Fibroblast of mammary gland (primary cell): ENCODE measurements at places on chromosomes 5 and 9.

GRCh38 chr5:102737805-102738469 is 17.2 kb upstream of the PAM start:
- DNase-seq: no peak

- DNase-seq: peak; percentile 39
Observed at GRCh38 chr5:133967698-133968203, 674 bp downstream of the C5orf15 start.

DNA sequence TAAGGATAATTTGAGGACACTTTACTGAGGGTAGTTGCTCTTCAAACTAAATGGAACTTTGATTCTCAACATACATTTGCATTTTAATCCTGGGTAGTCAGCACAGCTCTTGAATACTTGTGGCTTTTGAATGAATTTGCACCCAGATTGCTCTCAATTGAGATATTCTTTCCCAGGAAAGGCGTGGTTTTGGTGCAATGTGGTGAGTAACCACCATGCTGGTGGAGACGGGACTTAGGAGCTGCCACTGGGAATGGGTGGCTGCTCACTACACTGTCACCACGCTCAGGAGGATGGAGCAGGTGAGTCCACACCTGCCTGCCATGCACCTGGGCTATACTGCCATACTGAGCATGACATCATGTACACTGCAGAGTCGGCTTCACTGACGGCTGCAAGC is 99.2 kb downstream of the IRX1 start:
- DNase-seq: no peak

- peak; percentile 45 for DNase-seq
Observed at GRCh38 chr5:168353216-168353957, 61.9 kb downstream of the WWC1 start.

DNA sequence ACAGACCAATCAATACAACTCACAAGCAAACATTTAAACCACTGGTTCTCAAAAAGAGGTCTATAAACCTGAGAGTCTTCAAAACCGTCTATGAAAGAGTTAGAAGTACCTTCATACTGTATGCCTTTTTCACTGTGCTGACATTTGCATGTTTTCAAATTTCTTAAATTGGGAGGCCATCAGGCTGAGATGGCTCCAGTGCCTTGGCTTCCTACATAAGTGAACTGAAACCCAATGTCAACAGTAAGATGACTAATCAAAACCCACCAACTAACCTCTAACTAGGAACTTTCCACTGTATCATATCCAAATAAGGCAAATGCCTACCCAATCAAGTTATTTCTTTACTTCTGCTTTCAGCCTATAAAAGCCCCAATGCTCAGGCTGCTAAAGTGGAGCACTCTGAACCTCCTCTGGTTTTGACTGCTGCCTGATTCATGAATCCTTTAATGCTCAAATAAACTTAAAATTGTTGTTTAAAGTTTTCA is 35.1 kb downstream of the FAM13B start:
- DNase-seq: peak; percentile 48

DNA sequence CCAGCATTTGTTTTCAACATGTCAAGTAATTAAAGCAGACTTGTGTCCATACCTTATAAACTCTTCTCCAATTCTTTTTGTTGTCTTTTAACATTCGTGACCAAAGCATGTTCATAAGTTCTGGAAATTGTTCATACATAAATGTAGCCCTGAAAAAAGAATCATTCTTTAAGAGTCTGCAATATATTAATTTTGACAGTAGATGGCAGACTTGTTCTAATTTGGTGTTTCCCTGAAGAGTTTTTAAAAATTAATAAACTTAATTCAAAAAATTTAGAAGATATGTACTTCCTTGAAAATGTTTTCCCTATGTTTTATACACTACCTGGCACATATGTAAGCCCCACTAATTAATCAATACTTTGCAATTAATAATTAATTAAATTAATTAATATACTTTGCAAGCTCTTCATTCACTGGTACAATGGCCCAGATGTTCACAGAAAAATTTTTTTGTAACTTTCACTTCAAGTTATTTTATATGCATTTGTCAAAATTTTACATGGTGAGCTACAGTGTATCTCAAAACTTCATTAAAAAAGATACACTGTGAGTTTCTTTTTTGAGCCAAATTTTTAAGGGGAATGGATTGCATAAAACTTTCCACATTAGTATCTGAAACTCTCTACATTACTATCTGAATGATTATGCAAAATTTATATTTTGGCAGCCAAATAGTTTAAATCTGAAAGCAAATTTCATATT is 42.1 kb downstream of the CLINT1 start:
- DNase-seq: peak; percentile 30

DNA sequence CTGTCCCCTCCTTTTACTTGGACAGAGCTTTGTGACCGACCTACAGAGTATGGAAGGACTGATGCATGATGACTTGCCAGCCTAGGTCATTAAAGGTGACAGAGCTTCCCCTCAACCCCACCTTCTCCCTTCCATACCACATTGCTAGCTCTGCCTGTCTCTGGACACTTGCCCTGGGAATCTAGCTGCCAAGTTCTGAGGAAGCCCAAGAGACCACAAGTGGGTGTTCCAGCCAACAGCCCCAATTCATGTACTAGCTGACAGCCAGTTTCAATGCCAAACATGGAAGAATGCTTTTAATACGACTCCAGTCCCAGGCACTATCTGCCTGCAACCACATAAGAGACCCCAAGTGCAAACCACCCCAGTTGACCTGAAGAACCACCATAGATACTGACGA is 477.1 kb downstream of the SPOCK1 start:
- peak; percentile 21 for DNase-seq

GRCh38 chr9:18739641-18740318 is 265.8 kb downstream of the ADAMTSL1 start:
- DNase-seq: no peak

DNA sequence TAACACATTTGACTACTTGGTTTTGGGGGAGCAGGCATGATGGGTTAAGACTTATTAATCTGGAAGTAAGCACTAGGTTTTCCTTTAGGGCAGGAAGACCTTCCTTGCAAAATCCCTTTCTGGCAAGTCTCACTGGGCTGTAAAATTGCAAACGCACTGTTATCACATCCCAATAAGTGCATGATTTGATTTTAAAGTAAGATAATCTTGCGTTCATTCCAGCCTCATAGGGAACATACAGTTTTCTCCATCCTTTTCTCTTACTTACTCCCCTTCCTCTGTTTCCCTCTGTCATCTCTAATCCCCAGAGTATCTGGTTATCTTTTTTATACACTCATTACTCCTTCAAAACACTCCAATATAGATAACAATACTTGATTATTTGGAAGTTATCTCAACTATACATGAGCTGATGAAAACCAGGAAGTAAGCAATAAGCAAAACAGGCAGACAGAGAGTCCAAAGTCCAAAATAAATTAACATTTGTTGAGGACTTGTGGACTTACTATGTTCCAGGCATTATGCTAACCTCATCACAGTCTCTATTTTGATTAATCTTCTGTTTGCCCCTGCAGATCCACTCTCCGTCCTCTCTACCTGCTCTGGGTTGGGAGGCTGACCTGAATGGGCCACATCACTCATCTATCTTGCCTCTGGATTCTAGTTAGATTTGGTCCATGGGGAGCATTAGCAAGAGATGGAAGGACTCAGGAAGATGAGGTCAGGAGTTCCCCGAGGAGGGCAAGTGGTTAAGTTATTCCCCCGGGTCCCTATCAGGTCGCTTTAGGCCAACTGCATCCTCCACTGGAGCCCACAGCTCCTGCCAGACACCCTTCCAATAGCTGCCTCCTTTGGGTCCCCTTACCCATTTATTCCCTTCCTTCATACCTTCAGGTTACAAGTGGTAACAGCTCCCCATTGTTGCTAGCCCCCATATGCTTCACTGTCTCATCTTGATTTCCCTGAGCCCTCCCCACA is 60.2 kb downstream of the SLC22A5 start:
- DNase-seq: no peak

GRCh38 chr5:131229623-131230022 is 34.2 kb upstream of the CDC42SE2 start:
- no peak for DNase-seq

GRCh38 chr5:176870110-176870591 is 29.0 kb downstream of the HK3 start:
- DNase-seq: peak; percentile 58

- peak; percentile 35 for DNase-seq
Observed at GRCh38 chr9:34451545-34451944, 6.8 kb downstream of the FAM219A start.

DNA sequence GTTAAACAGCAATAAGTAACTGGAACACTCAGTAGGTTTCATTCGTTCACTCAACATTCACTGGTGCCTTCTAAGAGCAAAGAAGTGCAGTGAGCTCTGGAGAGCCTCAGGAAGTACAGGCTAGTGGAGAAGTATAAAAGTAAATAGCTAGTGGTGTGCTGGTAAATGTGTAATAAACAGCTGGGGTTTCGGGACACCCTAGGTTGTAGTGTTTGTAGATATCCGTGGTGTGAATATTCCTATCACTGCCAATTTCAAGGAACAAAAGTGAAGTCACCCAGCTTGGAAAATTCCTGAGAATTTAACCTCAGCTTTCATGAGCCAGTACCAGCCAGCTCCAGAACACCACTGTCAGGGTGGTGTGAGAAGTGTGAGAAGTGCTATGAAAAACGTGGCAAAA is 75.9 kb downstream of the GABBR2 start:
- no peak for DNase-seq

DNA sequence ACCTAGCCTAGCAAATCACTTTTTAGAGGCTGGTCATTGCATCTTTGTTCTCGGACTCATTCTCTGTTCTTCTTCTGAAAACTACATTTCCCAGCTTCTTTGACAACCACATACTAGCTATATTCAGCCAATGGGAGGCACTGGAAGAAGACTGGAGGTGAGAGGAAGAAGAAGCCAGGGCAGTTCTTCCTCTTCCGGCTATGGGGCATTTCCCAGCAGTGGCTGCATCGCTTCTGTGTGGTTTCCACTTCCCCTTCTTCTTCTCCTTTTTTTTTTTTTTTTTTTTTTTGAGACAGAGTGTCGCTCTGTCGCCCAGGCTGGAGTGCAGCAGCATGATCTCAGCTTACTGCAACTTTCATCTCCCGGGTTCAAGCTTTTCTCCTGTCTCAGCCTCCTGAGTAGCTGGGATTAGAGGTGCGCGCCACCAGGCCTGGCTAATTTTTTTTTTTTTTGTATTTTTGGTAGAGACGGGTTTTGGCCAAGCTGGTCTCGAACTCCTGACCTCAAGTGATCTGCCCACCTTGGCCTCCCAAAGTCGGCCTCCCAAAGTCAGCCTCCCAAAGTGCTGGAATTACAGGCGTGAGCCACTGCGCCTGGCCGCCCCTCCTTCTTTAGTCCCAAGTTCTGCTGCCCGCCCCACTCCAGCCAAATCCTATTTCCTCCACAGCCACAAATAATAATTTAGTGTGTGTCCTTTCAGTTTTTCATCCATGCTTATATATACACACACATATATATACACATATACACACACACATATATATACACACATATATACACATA is 6.9 kb upstream of the UBAP1 start:
- DNase-seq: no peak

GRCh38 chr5:135032999-135033861 is 798 bp downstream of the PITX1 start:
- DNase-seq: peak; percentile 12

GRCh38 chr9:107948601-107949000 is 459.0 kb upstream of the KLF4 start:
- DNase-seq: peak; percentile 18

DNA sequence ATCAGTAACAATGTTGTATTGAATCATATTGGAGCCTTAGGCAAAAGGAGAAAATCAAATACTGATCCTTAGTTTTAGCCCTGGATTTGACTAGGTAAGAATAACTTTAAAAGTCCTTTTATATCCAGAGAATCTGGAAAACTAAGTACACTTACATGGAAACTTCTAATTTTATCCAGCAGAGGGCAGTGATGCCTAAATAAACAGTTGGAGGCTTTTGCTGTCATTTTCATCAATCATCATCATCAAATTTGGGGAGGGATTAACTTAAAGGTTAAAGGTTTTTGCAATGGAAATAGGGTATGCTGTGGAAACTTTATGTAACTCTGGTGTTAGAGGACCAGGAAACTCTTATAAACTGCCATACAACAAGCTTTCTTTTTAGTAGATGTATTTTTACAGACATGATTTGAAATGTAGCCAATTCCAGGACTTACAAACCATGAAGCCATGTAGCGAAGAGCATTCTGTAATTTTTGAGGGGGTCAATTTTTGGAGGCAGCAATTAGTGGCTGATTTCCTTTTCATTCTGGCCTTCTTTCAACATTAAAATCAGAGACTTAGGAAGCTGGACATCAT is 112.7 kb downstream of the OSTF1 start:
- DNase-seq: peak; percentile 56

GRCh38 chr9:129595311-129595741 is 25.6 kb downstream of the C9orf50 start:
- DNase-seq: peak; percentile 80

GRCh38 chr9:74977287-74977686 is 24.6 kb upstream of the C9orf40 start:
- no peak for DNase-seq

GRCh38 chr5:177992466-177992865 is 3.6 kb downstream of the PROP1 start:
- no peak for DNase-seq

DNA sequence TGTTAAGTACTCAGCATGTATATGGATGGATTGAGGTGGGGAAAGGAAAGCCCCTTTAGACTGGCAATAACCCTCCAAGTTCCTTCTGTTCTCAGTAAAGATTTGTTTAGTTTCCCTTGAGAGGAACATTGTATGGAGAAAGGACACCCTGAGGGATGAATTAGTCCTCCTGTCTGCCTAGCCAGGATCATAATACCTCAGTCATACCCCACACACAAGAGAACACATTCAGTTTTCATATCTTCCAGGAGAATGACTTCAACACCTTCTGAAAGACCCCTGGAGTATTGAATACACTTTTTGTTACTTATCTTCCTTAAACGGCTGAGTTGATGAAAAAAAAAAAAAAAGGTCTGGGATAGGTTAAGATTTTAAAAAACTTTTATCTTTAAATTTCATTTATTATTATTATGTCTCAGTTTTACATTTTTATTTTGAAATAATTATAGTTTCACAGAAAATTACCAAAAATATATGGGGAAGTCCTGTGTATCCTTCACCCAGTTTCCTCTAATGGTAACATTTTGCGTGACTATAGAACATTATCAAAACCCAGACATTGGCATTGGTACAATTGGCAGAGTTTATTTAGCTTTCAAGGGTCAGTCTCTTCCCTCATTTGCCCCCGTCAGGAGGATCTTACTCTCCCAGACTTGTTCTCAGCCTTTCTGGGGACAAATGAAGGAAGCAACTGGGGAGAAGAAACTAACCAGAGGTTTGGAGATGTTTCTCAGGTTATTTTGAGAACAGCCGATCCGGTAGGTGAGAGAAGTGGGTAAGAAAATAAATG is 88.0 kb downstream of the ACTBL2 start:
- no peak for DNase-seq

GRCh38 chr9:73121375-73121935 is 30.2 kb upstream of the ANXA1 start:
- DNase-seq: no peak

- peak; percentile 85 for DNase-seq
Observed at GRCh38 chr9:136882109-136882946, 4.0 kb upstream of the TRAF2 start.
